ENCODE measurements at places on chromosomes 3 and 15.

DNA sequence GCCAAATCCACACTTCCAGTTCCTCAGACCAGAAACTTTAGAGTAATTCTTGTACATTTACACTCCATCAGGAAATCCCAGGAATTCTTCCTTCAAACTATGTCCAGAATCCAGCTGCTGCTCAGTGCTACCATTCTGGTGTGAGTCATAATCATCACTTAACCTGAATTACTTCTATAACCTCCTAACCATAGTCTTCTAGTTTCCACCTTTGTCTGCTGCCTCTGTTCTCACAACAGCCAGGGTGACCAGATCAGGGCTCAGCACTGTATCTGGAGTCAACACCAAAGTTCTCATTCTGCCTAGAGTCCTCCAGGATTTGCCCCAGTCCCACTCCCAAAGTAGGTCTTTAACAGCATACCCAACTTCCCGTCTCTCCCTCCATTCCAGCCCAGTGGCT is 3.4 kb downstream of the CLDND1 start:
- no peak for DNase-seq

DNA sequence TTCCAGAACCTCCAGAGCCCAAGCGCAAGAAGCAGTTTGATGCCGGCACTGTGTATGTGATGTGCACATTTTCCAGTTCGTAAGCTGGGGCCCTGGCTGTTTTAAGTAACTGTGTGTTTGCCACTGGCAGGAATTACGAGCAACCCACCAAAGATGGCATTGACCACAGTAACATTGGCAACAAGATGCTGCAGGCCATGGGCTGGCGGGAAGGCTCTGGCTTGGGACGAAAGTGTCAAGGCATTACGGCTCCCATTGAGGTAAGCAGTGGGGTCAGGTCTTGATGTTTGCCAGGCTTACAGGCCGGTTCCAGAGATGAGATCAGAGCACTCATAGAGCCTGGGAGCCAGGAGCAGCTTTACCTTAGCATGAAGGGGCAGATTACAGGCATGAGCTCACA is 28.4 kb downstream of the RBM5 start:
- DNase-seq: no peak

DNA sequence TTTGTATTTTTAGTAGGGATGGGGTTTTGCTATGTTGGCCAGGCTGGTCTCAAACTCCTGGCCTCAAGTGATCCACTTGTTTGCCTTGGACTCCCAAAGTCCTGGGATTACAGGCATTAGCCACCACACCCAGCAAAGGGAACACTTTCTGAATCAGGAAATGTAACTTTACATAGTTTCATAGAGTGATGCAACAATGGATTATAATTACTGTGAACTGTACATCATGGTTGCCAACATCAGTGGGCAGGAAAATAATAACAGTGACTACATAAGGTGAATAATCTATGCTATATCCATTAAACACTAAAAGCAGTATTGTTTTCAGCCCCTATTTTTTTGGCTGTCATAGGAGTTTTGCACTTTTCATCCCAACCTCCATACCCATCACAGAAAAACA is 5.0 kb upstream of the KPNA1 start:
- DNase-seq: no peak

DNA sequence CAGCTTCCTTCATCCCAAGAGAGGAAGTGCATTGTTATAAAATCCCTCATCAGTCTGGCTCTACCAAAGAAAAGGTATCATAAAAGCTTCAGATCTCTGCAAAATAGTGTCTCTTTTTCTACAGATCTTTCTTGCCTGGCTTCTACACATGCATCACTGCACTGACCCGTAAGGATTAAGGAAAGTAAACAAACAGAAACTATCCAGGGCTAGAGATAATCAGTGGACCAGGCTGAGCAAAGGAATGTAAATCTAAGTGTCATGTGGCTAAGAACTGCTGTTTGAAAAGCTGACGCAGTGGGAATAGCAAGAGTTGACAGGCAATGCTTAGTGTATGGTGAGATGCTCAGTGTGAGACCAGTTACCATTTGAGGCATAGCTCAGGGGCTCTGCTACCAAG is 339.7 kb downstream of the IL5RA start:
- no peak for DNase-seq

All from activated naive CD4-positive, alpha-beta T cell (primary cell).